ENCODE measurements at places on chromosomes 2 and 18.
A peak's percentile ranks its signal among the peaks of the same experiment; 100 is the strongest.

- DNase-seq = no peak
Measured at GRCh38 chr18:76273956-76274355, 221.1 kb downstream of the ZNF516 start.

DNA sequence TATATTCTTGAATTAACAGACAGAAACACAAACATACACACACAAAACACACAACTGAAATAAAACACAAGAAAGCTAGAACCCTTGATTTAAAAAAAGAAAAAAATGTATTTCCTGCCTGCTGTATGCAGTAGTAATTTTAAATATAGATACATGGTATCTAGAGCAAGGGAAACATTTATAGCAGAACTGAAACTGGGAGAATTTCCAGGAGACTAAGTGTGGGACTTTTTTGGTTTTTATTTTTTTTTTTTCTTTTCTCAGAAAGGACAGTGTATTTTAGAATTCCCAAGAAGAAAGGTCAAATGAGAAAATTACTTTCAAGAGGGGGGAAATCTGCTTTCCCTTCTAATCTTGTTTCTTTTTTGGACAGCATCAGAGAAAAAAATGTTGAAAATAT, 558.9 kb upstream of the PKDCC start:
- no peak for DNase-seq

DNA sequence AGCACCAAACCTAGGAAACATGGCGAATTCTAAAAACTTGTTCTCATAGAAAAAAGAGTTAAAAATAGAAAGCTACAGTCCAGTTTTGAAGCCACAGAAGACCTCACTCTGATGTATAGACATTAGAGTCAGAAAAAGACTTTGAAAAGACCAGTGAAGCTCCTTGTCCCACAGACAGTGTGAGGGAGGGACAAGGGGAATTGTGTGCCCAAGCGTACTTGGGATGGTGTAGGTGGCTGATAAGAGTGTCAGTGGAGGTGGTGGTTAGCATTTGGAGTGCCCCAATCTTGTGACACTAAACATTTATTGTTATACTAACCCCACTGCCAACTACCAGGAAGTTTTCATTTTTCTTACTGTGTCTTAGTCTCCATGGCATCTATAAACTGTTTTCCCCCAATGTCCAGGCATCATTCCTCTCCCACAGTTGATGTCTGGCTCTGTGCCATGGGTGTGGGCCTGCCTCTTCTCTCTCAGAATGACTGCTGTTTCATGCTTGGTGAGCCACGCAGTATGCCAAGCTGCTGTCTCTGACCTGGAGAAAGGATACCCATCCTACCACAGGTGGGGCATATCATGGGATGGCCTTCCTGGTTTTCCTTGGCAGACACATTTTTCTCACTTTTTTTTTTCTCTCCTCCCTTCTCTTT, 161.4 kb downstream of the RPIA start:
- DNase-seq = peak; percentile 89

- no peak for DNase-seq
Measured at GRCh38 chr2:109176928-109177327, 47.9 kb downstream of the SH3RF3 start.

DNA sequence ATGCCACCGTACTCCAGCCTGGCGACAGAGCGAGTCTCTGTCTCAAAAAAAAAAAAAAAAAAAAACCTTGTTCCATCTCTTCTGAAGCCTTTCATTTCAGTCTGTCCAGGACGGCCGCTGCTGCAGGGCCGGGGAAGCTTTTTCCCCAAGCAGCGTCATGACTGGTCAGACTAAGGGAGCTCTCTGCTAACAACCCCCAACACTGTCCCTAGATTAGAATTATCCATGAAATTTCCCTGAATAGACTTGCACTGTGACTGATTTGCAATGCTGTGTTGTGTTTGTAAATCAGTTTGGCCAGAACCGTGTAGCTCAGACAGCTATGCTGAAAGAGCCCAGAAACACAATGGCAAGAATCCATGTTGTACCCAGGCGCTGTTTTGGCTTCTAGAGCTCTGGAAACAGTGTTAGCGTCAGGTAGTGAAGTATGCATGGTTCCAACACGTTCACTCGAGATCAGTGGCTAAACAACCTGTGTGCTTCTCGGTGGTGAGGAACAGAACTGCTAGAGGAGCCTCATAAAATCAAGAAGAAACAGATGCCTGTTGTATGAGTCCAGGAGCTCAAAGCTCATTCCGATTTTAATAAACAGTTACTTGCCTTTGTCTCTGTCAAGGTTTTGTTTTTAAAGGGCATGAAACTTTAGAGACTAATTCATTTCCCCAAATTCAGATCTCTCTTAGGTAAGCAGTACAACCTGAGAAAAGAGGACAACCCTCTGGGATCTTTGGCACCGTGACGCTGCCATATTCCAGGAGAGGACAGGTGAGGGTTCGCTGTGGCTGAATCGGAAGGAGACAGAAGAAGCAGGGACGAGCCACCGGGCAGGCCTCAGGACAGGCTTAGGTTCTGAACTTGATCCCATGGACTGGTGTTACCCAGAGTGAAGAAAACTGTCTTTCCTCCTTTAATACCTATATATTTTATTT, 43.5 kb downstream of the GORASP2 start:
- no peak for DNase-seq

DNA sequence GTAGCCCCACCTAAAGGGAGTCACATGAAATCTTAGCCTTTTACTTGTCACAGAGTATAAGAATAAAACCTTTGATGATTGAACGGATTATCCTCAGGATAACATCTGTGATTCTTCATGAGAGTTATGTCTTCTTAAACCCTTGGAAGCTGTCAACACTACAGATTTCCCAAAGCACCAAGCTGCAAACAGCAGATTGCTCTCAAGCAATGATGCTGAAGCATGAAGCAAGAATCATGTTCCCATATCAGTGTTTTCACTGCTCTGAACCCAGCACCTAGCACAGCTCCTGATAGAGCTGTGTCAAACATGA, 47.6 kb upstream of the CELF4 start:
- no peak for DNase-seq

DNA sequence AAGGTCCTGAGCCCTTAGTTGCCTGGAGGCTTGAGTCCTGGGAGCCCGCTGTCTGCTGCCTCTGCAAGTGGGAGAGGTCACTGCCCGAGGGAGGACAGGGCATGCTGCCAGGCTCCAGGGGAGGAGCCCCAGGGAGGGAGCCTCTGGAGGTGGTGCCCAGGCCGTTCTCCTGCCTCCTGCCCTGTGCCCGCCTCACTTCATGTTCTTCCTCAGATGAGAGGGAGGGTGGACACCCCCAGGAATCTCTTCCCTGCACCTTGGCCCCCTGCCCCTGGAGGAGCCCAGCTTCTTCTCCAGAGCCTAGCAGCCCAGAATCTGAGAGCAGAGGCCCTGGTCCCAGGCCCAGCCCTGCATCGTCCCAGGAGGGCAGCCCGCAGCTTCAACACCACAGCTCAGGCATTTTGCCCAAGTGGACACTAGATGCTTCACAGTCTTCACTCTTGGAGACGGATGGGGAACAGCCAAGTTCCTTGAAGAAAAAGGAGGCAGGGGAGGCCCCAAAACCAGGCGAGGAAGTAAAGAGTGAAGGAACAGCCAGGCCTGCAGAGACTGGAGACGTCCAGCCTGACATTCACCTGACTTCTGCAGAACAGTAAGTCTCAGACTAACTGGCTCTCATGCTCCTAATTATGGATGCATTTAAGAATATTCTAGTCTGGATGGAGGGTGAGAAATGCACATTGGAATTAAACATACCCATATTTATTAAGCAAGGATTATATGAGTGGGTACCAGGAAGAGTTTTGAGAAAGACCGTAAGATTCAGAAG, 12.1 kb downstream of the PSD4 start:
- no peak for DNase-seq

DNA sequence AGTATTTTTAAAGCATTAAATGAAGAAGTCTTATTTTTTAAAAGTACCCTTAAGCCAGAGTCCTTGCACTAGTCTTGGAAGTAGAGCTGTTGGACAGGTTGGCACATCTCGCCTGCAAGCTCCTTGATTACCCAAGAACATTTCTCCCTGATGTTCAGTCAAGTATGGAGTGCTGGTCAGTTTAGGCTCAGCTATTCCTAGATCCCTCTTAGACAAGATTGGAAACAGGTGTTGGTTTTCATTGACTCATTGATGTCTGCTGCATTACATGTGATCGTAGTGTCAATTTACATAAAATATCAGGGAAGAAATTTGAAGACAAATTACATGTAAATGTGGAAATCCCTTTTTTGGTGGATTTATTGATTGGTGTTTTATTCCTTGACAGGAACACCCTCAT, 170.4 kb downstream of the ZNF407 start:
- no peak for DNase-seq

- peak; percentile 97 for DNase-seq
Measured at GRCh38 chr2:20578895-20579825, 71.7 kb downstream of the HS1BP3 start.

DNA sequence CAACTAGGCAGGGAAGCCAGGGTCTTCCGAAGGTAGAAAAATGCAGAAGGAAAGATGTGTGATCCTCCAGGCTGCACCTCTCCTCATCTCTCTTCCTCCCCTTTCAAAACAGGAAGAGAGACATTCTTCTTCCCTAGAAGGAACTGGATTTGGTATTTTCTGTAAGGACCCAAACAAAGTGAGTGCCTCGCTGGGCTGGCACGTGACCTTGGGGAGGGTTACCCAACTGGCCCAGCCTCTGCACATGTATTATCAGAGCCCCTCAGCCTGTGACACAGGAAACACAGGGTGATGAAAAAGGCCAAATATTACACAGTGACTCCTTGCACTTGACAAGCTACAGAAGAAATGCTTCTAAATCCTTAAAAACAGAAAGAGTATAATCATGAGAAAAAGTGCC, 2.3 kb downstream of the HJURP start:
- no peak for DNase-seq

- no peak for DNase-seq
Measured at GRCh38 chr2:10202131-10202665, 79.7 kb downstream of the RRM2 start.

DNA sequence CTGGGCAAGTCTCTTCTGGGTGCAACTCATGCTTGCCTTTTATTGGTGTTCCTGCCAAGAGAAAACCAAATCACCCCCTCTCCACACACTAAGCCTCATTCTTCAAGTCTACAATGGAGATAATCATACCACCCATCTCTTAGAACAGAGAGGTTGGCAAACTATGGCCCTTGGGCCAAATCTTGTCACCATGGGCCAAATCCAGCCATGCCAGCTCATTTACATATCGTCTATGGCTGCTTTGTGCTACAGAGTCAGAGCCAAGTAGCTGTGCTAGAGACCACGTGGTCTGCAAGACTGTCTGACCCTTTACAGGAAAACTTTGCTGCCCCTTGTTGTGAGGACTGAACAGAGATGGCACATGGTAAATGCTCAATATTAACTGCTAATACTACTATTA, 270.3 kb upstream of the PARD3B start:
- DNase-seq = no peak

GRCh38 chr2:173451941-173452340, 97.3 kb downstream of the CDCA7 start:
- no peak for DNase-seq

GRCh38 chr2:100905132-100905805, 85.3 kb downstream of the NPAS2 start:
- DNase-seq = no peak

DNA sequence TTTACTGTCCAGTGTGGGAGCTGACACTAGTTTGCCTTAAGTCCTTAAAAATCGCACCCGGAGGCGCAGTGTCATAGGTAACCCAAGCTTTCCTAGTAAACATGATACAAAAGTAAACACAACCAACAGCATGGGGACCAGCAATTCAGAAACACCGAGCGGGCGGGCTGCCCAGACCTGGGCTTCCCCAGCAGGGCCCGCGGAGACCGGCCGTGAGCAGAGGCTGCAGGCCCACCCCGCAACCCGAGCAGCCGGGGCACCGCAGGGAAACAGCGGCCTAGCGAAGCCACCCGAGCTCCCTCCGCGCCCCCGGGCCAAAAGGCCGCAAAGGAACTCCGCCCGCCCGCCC, 296 bp downstream of the TTC21B start:
- peak; percentile 46 for DNase-seq

GRCh38 chr2:24754985-24755705, 38.0 kb downstream of the PTRHD1 start:
- DNase-seq = no peak

GRCh38 chr2:50490991-50491390, 540.9 kb downstream of the NRXN1 start:
- no peak for DNase-seq

DNA sequence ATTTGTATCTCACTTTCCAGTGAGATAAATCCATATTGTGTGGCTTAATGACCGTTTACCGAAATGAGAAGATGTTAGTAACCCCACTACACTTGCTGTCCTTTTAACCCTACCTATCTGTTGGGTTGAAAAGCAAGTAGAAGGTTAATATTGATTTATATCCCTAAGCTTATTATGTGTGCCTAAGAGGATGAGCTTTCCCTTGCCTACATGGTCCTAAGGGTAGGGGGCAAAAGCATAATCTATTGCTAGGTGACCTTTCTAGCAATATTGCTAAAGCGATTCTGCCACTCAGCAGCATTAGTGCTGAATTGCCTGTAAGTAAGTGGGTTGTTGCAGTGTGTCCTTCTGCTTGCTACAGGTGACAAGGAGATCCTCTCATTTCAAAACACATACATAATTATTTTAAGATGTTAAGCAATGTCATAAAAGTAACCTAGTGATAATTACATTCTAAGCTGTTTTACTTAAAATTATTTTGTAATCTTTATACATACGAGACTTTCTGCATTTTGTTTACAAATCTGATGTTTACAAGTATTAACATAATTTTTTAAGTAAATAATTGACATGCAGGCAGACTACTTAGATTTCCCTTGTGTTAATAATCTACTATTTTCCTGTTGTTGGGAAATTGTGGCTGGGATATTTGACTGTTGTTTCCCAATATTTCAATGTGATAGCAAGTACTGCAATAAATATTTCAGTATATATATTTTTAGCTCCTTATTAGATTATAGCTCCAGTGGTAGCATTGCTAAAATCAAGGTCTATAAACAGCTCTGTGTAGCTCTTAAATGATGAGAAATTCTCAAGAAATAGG, 49.1 kb upstream of the CABYR start:
- no peak for DNase-seq

DNA sequence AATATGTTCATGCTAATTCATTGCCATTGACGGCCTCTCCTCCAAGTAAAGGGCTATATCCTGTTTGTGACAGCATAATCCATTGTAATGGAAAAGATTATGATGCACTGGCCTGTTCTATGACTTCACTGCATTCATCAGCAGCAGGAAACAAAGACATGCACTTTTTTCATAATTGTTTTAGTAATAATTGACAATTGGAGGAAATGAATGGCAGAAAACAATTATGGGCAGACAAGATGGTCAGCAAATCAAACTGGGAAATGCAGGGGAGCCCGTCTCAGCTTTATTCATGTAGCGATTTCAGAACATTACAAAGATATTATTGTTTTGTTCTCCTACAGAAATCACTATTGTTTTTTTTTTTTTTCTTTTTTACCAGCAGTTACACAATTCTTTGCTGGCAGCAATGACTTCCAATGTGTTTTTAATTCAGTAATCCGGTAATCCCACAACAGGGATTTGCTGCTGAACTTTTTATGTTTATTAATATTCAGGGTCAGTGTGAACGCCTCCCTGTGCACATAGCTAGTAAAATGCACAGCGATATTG, 33.8 kb upstream of the RASGRP3 start:
- DNase-seq = no peak

- DNase-seq = no peak
Measured at GRCh38 chr2:200635251-200635650, 49.4 kb downstream of the AOX1 start.
